ENCODE measurements at places on chromosomes 16 and 17. TPM values are rescaled to one million over a fixed set of nuclear protein-coding genes. Genes with fewer than 3 reads are reported as not detected.

The PTGES3L gene
- 3.9 TPM for total RNA-seq

The APOBR gene
- total RNA-seq, result not detected

The RNU2-1 gene
- 3,390 TPM for total RNA-seq

The MRC2 gene
- total RNA-seq, result 378 TPM

The CCL8 gene
- not detected for total RNA-seq

The CD300E gene
- total RNA-seq, result not detected

The USP43 gene
- 4.3 TPM for total RNA-seq

- no peak for DNase-seq
These were observed 83.2 kb downstream of the CDK5R1 start for GRCh38 chr17:32570081-32570396.

GRCh38 chr17:77214328-77214727 is 73.6 kb downstream of the SEC14L1 start:
- DNase-seq, result peak; percentile 62

DNA sequence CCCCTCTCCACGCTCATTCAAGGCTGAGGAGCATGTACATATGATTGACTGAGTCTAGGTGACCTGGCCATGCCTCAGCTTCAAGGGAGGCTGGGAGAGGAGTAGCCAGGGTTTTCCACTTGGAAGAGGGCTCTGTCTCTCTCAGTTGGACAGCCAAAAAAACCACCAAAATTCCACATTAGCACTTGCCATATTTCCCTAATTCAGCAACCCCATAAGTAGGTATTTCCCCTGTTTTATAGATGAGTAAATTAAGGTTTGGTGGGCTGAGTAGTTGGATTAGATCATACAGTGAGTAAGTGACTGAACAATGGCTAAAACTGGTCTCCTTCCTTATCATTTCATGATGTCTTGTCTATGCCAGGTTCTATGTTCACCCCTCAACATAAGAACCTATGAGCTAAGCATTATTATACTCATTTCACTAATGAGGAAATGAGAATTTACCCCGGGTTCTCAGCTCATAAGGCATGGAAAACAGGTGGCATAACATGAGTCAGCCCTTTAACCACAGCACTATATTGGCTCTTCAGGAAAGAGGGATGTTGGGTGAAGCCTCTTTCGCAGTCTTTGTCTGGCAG is 68.0 kb upstream of the GAS7 start:
- no peak for DNase-seq

DNA sequence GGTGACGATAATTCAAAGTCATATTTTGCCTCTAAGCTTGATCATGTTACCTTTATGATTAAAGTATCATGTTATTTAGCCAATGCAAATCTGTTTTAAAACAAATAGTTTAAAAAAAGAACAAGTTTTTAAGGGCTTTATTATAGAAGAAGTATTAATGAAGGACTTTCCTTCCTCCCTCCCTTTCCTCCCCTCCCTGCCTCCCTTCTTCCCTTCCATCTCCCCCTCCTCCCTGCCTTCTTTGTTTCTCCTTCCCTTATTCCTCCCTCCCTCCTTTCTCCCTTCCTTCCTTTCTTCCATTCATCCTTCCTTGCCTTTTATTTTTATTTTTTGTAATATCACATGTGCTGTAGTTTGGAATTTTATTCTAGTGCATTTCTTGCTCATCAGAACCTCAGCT is 26.4 kb downstream of the NQO1 start:
- no peak for DNase-seq

DNA sequence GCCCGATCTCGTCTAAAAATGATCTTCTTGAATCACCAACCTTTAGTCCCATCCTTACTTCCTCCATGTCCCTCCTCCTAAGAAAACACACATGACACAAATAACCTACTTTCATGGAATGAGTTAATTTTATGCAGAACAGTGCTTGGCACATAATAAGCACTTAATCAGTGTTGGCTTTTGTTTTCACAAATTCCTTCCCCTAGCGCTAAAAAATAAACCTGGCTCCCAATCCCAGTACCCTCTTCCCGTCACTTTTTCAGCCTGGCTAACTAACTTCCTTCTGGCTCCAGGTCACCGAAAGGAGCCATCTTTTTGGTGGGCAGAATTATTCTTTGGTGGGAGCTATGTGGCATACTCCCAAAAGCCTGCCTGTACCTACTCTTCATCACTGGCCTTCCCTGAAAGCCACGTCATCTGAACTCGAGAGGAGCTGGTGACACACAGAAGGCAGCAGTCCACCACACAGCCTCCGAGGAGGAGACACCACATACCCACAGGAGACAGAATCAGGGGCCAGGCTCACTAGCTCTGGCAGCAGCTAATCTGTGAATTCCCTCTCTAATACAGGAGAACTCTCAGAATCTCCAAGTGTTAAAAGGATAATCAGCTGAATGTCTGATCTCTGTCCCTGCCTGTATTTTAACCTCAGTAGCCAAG is 114.5 kb downstream of the SMG6 start:
- DNase-seq, result no peak

DNA sequence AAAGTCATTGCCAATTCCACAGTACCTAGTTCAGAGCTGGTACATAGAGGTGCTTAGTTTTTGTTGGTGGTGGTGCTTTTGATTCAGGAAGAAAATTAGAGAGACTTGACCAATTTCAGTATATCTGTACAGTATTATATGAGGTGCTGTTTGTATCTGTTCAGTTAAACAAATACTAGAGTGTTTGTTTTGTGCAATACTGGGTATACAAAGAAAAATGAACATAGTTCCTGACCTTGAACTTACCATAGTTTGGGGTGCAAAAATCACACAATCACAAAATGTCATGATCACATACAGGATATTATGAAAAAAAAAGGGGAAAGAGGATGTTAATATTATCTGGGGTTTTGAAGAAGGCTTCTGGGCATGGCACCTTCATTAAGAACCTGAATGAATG is 39.8 kb upstream of the GOT2 start:
- no peak for DNase-seq

DNA sequence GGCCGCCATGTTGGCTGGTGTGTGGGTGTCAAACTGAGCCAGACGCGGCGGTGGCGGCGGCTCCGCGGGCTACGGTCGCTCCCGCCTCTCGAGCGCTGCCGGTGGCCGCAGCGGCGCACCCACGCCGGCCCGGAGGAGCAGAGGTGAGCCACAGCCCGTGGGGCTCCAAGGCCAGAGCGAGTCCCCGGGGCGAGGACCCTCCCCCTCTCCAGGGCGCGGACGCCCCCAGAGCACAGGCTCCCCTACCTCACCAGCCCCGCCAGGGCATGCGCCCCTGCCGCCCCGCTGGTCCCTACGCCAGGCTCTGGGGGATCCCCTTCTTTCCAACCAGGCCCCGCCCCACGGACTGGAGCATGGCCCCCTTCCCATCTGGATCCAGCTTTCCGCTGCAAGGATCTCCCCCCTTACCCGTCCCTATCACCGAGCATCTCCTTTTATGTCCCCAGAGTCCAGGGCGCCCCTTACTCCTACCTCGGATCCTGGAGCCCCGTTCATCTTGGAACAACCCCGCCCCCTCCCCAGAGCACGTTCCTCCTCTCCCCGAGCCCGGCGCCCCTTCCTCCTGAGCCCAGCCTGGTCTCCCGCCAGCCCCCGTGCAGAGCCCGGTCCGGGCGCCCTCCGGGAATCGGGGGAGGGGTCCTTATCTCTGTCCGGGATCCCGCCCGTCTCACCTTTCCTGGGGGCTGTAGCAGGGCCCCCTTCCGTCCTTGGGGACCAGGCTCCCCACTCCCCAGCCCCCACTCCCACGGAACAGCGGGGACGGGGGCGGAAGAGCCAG is 412 bp downstream of the EPN2 start:
- DNase-seq, result no peak

DNA sequence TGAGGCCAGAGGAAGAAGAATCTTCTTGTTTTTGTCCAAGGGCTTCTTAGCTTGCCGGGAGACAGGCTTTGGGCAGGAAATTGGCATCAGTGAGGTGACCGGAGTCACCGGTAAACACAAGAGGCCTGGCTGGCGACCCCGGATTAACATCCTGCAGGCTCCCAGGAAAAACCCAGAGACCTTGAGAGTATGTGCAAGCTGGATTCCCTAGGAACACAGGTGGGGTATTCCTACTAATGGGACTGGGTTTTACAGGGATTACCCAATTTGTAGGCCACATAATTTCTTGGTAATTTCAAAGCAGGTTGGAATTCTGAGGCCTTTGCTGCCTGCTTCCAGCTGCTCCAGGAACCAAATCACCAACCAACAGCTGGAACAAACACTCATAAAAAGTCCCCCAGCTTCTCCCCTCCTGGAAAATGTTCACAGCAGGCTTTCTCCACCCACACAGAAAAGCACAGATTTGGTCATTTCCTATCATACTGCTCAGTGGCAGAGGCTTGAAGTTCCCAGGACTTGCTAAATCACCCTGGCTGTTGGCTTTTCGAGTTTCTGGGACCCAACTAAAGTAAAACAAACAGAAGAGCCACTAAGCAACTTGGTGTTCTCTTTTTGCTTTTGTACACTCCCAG is 258.8 kb downstream of the IRF8 start:
- DNase-seq, result no peak

DNA sequence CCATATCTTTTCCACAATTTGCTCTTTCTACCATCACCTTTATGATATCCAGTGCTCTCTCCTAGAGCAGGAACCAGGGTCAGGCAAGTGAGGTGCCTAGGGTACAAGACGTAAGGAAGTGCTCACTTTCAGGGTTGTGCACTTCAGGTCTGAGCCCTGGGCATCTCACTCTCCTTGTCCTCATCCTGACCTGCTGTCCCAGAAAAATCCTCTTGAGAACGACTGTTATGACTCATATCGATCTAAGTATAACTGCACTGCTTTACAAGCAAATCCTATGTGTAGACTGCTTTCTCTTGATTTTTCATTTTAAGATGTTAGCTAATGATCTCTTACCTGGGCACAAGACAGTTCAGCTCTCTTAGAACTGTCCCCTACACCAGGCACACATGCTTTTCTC is 100.1 kb downstream of the TMEM100 start:
- no peak for DNase-seq

GRCh38 chr16:75035410-75035968 is 36.7 kb downstream of the ZNRF1 start:
- no peak for DNase-seq

Measured in chondrocyte (in vitro differentiated cells).